BE2C (cell line): ENCODE measurements at places on chromosomes 4 and X.

- DNase-seq: no peak
These were observed 4.9 kb downstream of the PAICS start for GRCh38 chr4:56440983-56441382.

DNA sequence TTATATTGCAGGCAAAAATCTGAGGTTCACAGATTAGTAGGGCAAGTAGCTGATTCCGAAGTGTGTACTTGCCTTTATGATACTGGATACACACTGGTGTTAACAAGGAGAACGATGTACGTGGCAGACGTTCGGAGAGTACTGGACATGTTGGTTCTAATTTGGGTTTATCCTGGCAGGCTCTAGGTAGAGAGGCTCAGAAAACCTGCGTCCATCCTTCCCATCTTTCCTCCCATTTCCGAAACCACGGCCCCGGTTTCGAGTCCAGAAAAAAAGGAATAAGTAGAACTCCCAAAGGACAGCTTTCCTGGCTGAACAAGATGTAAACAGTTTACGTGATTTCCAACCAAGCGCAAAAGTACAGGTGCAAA lies 351 bp upstream of the SLC30A9 start:
- DNase-seq: no peak

- no peak for DNase-seq
These were observed 90.2 kb downstream of the DIPK2B start for GRCh38 chrX:45110494-45110893.

DNA sequence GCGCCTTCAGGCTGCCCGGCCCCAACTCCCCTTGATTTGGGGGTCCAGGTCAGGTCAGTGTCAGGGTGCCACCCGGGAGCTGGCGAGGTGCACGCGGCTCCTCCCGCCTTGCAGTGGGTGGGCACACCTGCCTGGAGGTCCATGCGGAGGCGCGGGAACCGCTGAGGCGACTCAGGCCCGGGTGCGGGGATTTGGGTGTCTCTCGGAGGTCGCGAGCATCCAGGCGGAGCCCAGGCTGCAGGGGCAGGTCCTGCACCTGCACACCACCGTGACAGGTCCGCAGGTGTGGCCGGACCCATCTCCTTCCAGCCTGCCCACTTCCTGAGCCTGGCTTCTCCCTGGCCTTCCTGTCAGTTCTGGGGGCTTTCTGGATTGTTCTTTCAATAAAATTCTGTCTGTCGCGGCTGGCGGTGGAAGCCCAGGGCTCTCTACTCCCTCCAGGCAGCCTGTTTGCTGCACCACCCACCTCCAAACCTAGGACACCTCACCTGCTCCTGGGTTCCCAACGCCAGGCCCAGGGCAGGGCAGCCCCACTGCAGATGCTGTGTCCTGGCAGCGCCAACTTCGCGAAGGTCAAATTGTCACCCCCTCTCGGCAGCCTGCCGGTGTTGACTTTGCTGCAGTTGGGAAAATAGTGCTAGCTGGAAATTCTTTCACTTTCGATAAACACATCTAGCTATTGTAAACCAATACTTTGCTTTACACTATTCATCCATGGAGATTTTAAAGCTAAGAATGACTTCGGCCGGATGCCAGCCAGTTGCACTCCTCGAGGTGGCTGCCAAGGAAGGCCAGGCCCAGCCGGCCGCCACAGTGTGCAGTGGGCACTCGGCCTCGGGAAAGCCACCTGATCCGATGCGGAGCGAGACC lies 35.9 kb downstream of the FGFRL1 start:
- DNase-seq: peak; percentile 9

GRCh38 chr4:13546142-13546940 lies 2.0 kb upstream of the NKX3-2 start:
- no peak for DNase-seq

DNA sequence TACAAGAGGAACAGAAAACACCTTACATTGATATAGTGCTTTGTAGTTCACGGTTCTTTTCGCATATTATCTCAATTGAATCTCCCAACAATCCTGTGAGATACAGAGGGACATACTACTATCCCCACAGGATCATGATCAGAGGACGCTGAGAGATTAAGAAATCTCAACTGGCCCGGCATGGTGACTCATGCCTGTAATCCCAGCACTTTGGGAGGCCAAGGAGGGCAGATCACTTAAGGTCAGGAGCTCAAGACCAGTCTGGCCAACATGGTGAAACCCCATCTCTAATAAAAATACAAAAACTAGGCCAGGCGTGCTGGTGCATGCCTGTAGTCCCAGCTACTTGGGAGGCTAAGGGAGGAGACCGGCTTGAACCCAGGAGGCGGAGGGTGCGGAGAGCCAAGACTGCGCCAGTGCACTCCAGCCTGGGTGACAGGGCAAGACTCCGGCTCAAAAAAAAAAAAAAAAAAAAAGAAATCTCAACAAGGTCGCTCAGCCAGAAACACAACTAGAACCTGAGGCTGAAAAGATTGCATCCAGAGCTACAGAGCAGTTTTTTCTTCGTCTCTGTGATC lies 7.4 kb downstream of the APOO start:
- DNase-seq: no peak

GRCh38 chrX:2243913-2244460 lies 256.8 kb downstream of the DHRSX start:
- DNase-seq: no peak

GRCh38 chr4:42148425-42148824 lies 4.0 kb downstream of the BEND4 start:
- no peak for DNase-seq

- no peak for DNase-seq
These were observed 16.6 kb downstream of the AP1S2 start for GRCh38 chrX:15838017-15838416.

- DNase-seq: no peak
These were observed 5.3 kb upstream of the TRMT2B start for GRCh38 chrX:101057093-101057714.

GRCh38 chr4:177945268-177945667 lies 503.0 kb upstream of the AGA start:
- no peak for DNase-seq

GRCh38 chrX:17377091-17377717 lies 2.2 kb downstream of the NHS start:
- peak; percentile 23 for DNase-seq
